ENCODE measurements at places on chromosomes 4 and X.

GRCh38 chr4:10554121-10554520, 96.9 kb upstream of the ZNF518B start:
- no peak for DNase-seq

- no peak for DNase-seq
Measured at GRCh38 chr4:10050721-10051120, 29.4 kb upstream of the SLC2A9 start.

DNA sequence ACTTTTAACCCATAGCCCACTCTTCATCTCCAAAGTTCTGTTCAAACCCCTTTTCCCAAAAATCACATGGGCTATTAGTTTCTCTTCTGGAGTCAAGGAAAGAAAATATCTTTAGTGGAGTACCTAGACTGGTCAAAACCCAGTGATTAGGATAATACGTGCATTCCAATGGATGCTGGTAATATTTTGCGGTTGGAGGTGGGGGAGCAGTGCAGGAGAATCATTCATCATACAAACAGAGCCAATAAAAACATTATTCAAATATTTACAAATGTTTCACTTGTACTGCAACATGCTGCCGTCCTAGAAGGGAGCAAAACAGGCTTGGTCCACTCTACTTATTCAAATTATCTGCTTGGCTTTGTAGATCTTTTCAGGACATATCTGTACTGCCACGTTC, 57.2 kb upstream of the RAB9B start:
- DNase-seq, result no peak

DNA sequence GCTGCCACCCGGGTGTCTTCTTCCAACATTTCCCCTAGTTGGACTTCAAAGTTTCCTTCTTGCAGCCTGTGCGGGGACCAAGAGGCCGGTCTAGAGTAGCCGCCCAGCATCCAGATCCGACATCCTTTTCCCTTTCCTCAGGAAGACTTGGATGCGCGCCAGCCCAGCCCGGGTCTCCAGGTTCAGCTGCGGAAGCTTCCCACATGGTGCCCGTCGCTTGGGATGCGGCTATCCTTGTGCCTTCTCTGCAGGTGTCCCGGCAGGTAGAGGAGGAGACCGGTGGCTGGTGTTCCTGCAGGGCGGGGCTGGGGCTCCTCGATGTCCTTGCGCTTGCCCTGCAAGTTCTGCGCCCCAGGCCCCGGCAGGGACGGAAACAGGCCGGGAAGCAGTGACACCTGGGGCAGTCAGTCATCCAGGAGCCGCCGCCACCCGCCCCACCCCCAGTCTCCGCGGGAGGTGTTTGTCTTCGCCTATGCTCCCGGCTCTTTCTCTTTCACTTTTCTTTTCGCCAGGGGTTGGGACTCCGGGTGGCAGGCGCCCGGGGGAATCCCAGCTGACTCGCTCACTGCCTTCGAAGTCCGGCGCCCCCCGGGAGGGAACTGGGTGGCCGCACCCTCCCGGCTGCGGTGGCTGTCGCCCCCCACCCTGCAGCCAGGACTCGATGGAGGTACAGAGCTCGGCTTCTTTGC, at the start of gene IL15:
Gene IL15 (plus strand): TSS at position 502 of the 689 bp plus-strand sequence. CDS start 82,882 bp downstream, outside the sequence.
- peak; percentile 56 for DNase-seq

GRCh38 chr4:6331018-6331417, 61.4 kb downstream of the WFS1 start:
- DNase-seq, result no peak

GRCh38 chrX:357693-358471, 28.8 kb downstream of the PPP2R3B start:
- no peak for DNase-seq

DNA sequence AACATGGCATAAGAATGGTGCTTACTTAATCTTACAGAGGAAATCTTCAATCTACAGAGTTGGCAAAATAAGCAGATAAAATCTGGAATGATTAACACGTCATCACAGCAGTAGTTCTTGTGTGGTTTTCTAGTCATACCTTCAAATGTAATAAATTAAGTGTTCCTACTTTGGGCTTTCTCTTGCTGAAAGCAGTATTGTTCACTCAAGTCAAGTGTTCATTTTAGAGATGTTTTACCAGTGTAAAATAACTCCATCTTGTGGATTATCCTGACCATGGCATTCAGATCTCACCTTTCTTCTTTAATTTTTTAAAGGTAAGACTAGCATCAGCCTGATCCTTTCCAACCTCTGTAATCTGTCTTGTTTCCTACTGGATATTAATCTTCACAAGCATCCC, 72.9 kb downstream of the ADAMTS3 start:
- DNase-seq, result no peak

DNA sequence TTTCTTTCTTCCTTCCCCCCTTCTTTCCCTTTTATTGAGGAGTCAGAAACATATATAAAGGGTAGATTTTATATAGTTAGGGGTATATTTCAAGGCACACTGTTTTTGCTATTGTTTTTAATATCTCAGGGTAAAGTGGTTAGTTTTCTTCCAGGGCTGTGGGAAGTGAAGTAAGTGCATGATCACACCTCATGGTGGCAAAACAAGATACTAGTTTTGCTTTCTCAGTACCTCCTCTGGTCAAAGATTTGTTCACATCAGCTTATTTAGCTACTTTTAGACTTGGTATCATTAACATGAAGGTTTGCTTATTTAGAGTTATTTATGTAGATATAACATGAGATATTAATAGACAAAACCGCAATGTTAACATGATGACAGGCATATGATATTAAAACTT, 21.8 kb downstream of the ADAM29 start:
- no peak for DNase-seq

DNA sequence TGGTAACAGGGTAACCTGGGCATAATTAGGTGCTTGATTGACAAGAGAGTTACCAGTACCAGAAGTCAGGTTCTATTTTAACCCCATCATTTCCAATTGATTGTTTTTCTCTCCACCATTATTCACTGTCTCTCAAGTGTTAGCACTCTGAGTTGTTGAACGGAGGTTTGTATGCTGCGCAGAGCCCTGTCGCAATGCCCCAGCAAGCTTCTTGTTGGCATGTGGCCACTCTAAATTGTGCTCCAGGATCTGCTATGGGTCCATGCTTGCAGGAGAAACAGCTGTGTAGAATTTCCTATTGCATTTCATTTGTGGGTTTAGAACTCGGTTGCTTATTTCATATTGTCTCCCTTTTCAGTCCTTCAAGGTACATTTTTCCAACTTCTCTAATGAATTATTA, 98.2 kb downstream of the KLHL8 start:
- no peak for DNase-seq

GRCh38 chrX:75131973-75132627, 24.0 kb downstream of the ABCB7 start:
- no peak for DNase-seq
